ENCODE measurements at places on chromosomes 5 and 9. TPM values are rescaled to one million over a fixed set of nuclear protein-coding genes. Genes with fewer than 3 reads are reported as not detected.

GRCh38 chr5:125038477-125038876 lies 292.0 kb upstream of the ZNF608 start:
- no peaks in the 10 kb centered on the region for H3K27me3 ChIP-seq
- no peak overlapping the region for H3K4me3 ChIP-seq
- no peak overlapping the region for H3K27ac ChIP-seq
- H3K4me1 ChIP-seq: peaks cover 11% of the 10 kb centered on the region

- H3K27me3 ChIP-seq: no peaks in the 10 kb centered on the region
- no peaks in the 10 kb centered on the region for H3K36me3 ChIP-seq
- DNase-seq: peak; percentile 42
- no peak overlapping the region for H3K4me3 ChIP-seq
- H3K27ac ChIP-seq: peak overlapping the region; percentile 41
- peaks cover 20% of the 10 kb centered on the region for H3K4me1 ChIP-seq
Measured at GRCh38 chr5:38546691-38547146, 9.7 kb downstream of the LIFR start.

The IL13 gene
- not detected for total RNA-seq

The PTBP3 gene
- total RNA-seq: 64.5 TPM

DNA sequence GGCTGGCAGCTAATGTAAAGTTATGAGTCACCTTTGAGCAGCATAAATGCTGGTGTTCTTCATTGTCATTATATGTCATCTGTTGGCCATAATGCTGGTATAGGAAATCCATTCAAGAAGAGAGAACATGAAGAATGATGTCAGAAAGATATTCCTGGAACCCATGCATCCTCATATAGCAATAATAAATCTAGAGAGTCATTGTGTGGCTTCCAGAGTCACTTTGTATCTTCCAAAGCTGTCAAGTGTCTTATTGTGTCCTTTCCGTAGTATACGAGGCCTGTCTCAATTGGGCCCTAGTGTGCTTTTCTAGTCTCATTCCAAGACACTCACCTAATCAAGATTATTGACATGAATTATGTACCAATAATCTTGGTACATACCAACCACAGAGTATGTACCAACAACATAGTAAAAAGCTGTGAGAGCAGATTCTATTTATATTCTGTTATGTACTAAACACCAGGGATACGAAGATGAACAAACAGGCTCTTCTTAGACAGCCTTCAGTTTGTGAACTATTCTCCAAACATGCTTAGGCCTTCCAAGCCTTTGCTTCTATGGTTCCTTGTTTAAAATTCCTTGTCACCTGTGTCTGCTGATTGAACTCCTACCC lies 110.1 kb downstream of the ERCC6L2 start:
- H3K4me3 ChIP-seq: no peak overlapping the region
- H3K4me1 ChIP-seq: peaks cover 12% of the 10 kb centered on the region
- no peaks in the 10 kb centered on the region for H3K36me3 ChIP-seq
- H3K27ac ChIP-seq: no peak overlapping the region

DNA sequence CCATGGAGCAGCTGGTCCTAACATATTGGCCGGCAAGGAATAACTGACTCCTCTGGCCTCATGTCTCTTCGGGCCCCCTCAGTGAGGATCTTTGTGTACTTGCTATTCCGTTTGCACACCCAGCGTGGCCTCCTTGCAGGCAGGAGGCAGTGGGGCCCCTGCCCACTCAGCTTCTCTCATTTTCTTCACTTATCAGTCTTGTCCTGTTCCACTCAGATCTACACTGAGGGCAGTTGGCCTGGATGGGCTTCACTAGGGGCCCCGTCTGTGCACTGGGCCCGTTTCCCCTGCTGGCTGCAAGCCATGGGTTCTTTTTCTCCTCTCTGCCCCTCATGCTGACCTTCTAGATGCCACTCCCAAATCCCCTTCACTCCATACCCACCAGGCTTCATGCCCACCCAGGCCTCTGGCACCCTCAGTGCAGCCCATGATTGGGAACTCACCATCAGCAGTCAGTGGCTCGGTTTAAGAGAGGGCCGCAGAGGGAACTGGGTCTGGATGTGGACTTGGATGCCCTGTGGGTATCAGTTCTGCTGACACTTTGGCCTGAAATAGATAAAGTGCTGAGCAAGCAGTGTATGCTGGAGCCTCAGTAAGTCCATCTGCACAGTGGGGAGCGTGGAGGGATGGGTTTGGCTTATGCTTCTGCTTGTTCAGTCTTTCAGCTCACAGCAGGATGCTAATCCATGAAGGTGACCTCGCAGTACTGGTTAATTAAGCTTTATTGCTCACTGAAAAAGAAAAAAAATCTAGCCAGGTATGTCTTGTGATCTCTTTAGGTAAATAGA lies 57.9 kb downstream of the ERBIN start:
- H3K27me3 ChIP-seq: no peaks in the 10 kb centered on the region
- H3K4me3 ChIP-seq: no peak overlapping the region
- no peak for DNase-seq
- H3K27ac ChIP-seq: no peak overlapping the region
- H3K4me1 ChIP-seq: peaks cover 6% of the 10 kb centered on the region

The QRFP gene
- not detected for total RNA-seq

GRCh38 chr5:169161022-169161680 lies 139.8 kb downstream of the SLIT3 start:
- no peaks in the 10 kb centered on the region for H3K36me3 ChIP-seq
- H3K27me3 ChIP-seq: no peaks in the 10 kb centered on the region
- peak overlapping the region; percentile 85 for H3K27ac ChIP-seq
- DNase-seq: peak; percentile 86
- peaks cover 21% of the 10 kb centered on the region for H3K4me1 ChIP-seq

The LRRC19 gene
- 44.6 TPM for total RNA-seq

DNA sequence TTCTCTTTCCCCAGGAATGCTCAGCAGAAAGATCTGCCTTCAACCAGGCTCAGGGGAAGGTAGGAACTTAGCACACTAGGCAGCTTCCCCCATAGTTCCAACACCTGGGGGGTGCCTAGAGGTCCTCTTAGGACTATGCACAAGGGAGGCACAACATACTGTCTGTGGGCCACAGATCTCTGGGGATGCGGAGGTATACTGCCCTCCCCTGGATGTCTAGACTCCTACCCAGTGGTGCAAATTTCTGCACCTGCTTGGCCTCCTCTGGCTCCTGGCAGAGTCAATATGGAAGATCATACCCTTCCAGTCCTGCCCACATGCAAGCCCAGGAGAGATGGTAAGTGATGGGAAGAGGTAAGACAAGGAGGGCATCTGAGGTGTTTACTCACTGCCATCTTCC lies 247.5 kb upstream of the DAPK1 start:
- H3K4me3 ChIP-seq: no peak overlapping the region
- H3K4me1 ChIP-seq: no peaks in the 10 kb centered on the region
- no peak for DNase-seq
- H3K36me3 ChIP-seq: no peaks in the 10 kb centered on the region

DNA sequence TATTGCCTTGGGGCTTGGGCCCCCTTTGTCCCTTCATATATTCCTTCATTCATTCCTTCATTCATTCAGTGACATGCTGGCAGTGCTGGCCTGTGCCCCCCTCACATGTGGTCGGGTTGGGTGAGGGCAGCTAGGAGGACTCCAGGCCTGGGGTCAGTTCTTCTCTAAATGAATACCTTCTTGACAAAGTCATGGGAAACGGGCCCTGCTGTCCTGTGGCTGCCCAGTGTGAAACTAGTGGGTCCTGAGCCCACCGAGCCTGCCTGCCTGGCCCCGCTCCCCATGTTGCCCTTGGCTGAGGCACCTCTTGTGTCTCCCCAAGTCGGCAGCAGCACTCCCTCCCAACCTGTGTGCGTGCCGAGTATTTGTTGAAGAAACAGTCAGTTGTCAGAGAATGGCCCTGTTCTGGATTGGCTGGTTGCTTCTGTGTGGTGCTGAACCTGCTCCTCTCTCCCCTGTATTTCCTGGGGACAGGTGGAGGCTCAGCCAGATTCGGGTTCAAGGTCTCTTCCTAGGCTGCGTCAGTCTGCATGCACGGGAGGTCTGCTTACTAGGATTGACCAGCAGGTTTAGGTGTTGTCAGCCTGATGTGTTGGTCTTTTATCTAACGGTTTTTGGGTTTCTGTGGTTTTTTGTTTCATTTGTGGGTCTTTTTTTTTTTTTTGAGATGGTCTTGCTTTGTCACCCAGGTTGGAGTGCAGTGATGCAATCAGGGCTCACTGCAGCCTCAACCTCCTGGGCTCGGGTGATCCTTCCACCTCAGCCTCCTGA lies 3.0 kb upstream of the CEL start:
- no peak overlapping the region for H3K4me3 ChIP-seq
- peaks cover 6% of the 10 kb centered on the region for H3K4me1 ChIP-seq
- no peaks in the 10 kb centered on the region for H3K36me3 ChIP-seq
- no peaks in the 10 kb centered on the region for H3K27me3 ChIP-seq

DNA sequence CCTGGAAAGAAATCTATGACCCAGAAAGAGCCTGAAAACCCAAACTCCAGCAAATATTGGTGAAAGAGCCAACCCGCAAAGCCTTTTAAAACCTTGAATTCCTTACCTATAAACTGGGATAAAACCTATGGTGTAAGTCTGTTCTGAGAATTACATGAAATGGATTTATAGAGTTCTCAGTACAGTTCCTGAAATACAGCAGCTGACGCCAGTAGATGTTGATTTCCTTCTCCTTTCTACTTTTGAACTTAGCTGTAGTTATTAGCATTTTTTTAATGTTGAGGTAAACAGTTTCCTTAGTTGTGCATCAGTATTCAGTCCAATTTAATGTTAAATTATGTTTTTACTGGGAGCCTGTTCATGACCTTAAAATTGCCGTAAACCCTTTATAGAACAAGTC lies 3.7 kb downstream of the SPIN1 start:
- no peak overlapping the region for H3K4me3 ChIP-seq
- no peak overlapping the region for H3K27ac ChIP-seq
- no peaks in the 10 kb centered on the region for H3K36me3 ChIP-seq
- H3K27me3 ChIP-seq: no peaks in the 10 kb centered on the region

GRCh38 chr9:73780916-73781315 lies 629.3 kb downstream of the ANXA1 start:
- no peaks in the 10 kb centered on the region for H3K4me1 ChIP-seq
- peak; percentile 10 for DNase-seq
- no peak overlapping the region for H3K27ac ChIP-seq
- no peaks in the 10 kb centered on the region for H3K36me3 ChIP-seq
- H3K4me3 ChIP-seq: no peak overlapping the region

- H3K27me3 ChIP-seq: no peaks in the 10 kb centered on the region
- peaks cover 8% of the 10 kb centered on the region for H3K4me1 ChIP-seq
- no peaks in the 10 kb centered on the region for H3K36me3 ChIP-seq
- H3K27ac ChIP-seq: no peak overlapping the region
- no peak overlapping the region for H3K4me3 ChIP-seq
Measured at GRCh38 chr5:112641515-112642110, 96.1 kb upstream of the APC start.

DNA sequence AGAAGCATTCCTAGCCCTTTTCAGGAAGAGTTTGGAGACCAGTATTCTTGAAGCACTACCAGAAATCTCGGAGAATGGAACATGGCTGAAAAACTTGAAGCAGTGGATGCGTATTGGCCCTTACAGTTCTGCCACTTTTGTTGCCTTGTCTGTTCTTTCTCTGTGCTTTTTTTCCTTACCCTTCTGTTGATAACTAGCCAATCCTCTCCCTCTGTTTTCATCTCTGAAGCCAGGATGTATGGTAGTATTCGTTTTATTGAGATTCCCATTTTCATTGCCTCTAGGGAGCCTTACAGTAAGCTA lies 564 bp upstream of the CCNH start:
- no peaks in the 10 kb centered on the region for H3K36me3 ChIP-seq
- peak overlapping the region; percentile 79 for H3K27ac ChIP-seq
- peaks cover 8% of the 10 kb centered on the region for H3K4me1 ChIP-seq
- H3K4me3 ChIP-seq: peak overlapping the region; percentile 30
- no peaks in the 10 kb centered on the region for H3K27me3 ChIP-seq

- H3K4me3 ChIP-seq: no peak overlapping the region
- peaks cover 26% of the 10 kb centered on the region for H3K4me1 ChIP-seq
- H3K36me3 ChIP-seq: no peaks in the 10 kb centered on the region
- peak overlapping the region; percentile 78 for H3K27ac ChIP-seq
- peak; percentile 19 for DNase-seq
Measured at GRCh38 chr5:125484272-125484741, 737.9 kb upstream of the ZNF608 start.

The CCNJL gene
- total RNA-seq: 6.6 TPM

DNA sequence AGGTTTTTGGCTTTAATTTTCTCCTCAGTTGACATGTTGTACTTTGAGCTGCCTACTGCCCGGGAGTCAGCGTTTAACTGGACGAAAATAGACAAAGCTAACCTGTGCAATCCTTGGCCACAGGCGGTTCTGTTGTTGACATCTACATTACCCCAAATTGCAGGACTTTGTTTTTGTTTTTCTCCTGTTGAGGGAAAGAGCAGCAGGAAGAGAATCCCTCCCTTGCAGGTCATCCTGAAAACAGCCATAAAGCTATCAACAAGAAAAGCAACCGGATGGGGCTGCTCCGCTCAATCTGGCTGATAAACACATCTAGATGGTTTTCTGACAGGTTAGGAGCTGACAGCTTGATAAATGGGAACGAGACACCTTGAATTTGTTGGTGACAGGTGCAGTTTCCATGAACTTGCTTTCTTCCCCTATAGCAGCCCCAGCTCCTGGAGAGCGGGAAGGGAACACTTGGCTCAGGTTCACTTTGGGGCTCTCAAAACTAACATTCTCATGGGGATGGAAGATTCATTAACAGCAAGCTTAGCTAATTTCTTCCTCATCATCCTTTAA lies 331.5 kb downstream of the SLIT3 start:
- no peak for DNase-seq
- no peaks in the 10 kb centered on the region for H3K36me3 ChIP-seq
- H3K27ac ChIP-seq: no peak overlapping the region
- no peaks in the 10 kb centered on the region for H3K27me3 ChIP-seq

DNA sequence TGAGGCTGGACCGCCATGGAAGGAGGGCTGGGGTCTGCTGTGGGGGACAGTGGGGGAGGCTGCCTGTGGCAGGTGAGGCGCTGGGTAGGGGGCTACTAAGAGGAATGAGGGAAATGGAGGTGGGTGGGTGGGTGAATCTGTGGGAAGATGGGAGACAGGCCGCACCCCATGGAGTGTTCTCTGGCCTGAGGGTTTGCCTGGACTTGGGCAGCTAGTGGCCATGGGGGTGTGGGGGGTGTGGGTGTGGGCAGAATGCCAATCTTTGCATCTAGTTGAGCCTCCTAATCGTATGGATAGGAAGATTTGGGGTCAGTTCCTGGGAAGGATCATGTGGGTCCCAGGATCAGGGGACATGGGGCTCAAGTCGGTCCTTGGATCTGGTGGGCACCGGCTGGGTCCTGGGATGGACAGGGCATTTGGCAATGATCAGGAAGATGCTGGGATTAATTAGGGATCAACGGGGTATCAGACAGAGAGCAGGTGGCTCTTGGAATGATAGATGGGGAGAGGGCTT lies 518 bp downstream of the ZDHHC12 start:
- H3K27me3 ChIP-seq: no peaks in the 10 kb centered on the region
- peaks cover 7% of the 10 kb centered on the region for H3K4me1 ChIP-seq
- H3K4me3 ChIP-seq: peak overlapping the region; percentile 31
- no peaks in the 10 kb centered on the region for H3K36me3 ChIP-seq

The CER1 gene
- total RNA-seq: 0.53 TPM

The BTNL9 gene
- 1.0 TPM for total RNA-seq

DNA sequence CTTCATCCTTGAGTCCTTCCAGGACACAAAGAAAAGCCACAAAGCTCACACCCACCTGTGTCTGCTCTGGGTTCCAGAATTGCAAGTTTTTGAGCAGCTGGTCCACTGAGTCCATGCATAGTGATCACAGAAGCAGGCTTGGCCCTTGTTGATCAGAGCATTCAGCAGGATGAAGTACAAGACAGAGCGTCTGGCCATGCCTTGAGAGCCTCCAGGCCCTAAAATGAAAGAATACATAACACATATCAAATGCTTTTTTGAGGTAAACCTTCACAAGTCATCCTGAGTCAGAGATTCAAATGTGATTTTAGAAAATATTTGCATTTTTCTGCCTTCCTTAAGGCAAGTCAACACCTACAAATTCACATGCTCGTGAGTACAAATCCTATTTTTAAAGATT lies 10.3 kb downstream of the C6 start:
- H3K4me3 ChIP-seq: no peak overlapping the region
- H3K36me3 ChIP-seq: no peaks in the 10 kb centered on the region
- DNase-seq: no peak
- no peaks in the 10 kb centered on the region for H3K27me3 ChIP-seq
- no peaks in the 10 kb centered on the region for H3K4me1 ChIP-seq
